ENCODE measurements at places on chromosomes 12 and 14. TPM values are rescaled to one million over a fixed set of nuclear protein-coding genes. Genes with fewer than 3 reads are reported as not detected.

- no peak for DNase-seq
Measured at GRCh38 chr12:46958053-46958452, 121.4 kb upstream of the PCED1B start.

DNA sequence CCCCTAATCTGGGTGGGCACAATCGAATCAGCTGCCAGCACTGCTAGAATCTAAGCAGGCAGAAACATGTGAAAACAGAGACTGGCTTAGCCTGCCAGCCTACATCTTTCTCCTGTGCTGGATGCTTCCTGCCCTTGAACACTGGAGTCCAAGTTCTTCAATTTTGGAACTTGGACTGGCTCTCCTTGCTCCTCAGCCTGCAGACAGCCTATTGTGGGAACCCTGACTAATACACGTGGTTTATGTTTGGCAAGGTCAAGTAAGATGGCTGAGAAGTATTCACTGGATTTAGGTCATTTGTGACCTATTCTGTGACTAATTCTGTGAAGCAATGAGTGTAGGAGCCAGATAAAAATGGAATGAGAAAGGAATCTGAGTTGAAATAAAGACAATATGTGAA lies 11.0 kb downstream of the GPR135 start:
- DNase-seq, result no peak

DNA sequence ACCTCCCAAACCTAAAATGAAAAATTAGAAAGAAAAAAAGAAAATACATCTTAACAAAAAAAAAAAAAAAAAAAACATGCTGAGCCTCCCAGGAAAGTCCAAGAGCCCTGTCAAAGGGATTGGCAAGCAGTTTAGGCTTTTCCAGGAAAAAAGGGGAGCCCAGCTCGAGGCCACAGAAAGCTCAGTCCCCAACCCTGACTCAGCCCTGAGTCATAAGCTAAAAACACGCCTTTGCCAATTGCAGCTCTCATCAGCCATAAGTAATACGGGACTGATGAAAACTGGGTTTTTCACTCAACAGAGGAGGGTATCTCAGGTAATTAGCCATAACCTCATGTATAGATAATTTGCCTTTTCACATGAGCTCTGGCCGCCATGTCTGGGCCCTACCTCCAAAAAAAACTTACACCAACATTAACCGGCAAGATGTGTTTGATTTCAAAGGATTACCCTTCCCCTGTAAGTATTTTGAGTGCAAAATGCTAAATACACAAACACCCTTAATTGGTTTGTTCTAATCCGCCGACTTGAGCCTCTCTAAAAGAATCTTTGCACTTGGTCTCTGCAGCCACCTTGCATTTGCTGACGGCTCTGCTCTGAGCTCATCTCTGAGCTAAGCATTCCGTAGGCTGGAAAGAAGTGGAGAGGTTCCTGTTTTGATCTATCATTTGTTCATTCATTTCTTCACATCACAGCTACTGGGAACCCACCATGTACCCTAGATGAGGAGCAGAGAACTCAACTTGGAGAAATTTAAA lies 319.2 kb downstream of the BCL11B start:
- DNase-seq, result no peak

DNA sequence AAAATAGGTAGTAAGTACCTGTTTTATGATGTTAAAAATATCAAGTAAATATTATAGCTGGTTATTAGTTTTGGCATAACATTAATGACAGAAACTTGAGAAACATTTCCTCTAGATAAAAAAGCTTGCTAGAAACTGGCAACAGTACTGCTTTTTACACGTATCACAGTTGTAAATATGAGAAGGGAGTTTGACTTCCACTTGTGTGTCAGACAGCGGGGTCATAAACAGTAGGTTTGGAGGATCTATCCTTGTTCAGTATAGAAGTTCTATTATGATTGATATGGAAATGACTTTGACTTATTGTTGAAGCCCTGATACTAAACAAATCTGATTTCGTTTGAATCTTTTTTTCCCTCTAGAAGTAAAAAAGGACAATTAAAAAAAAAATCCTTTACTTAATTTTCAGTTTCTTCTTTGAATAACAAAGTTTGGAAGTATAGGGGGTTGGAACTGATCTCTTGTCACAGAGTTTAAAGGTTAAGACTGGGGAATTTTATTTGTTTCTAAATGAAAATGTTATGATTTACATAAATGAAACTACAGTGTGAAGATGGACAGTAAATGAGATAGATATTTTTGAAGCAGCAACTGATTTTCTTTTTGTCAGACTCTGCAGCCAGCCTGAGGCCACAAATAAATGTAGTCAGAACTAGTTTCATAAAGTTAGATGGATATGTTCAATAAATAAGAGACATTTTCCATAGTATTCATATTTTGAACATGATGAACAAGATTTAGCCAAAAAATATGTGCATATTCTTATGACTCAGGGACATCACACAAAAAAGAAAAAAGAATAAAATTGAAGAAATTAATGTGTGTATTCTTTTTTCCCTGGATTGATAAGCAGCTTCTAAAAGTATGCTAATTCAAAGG lies 50.1 kb downstream of the WNK1 start:
- no peak for DNase-seq

The KRT74 gene
- polyA plus RNA-seq, result not detected
